ENCODE measurements at places on chromosomes 1 and 21.

DNA sequence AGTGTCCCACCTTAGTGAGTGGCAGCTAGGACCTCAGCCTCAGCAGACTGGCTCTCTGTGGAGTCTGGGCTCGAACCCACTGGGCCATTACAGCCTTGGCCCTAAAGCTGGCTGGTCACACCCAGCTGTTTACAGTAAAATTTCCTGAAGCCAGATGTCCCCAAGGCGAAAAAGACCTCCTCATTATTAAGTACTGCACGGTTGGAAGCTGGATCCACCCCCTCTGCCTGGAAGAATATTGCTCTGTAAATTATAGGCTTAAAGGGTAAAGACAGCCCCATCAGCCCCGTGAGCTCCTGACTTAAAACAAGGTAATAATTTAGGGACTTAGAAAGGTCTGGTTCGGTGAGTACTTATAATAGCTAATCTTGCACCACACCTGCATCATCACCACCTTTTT is 30.3 kb upstream of the TMEM51 start:
- DNase-seq, result no peak

DNA sequence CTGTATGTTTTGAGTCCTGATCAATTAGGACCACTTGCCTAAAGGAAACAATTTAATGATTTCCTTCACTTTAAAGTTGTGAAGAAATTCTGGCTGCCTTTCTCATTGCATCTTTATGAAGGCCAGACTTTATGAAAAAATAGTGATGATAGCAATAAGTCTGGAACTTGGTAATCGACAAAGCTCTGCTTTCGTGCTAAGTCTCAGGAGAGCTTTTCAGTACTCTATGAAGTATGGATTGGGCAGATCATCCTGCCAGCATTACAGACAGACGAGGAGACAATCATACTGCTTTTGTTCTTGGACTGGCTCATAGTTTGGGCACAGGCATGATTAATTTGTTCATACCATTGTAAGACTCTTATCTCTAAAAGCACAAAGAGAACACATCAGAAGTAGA is 45.5 kb upstream of the KCNJ15 start:
- DNase-seq, result no peak

- no peak for DNase-seq
These were observed 650 bp upstream of the CCDC190 start for GRCh38 chr1:162861625-162862024.

GRCh38 chr1:9425859-9426258 is 113.4 kb upstream of the SLC25A33 start:
- no peak for DNase-seq

GRCh38 chr1:41305576-41306363 is 55.5 kb upstream of the FOXO6 start:
- DNase-seq, result no peak

GRCh38 chr1:109277434-109278204 is 5.3 kb downstream of the PSRC1 start:
- peak; percentile 58 for DNase-seq

GRCh38 chr1:30054126-30054525 is 669.3 kb downstream of the MATN1 start:
- DNase-seq, result no peak

DNA sequence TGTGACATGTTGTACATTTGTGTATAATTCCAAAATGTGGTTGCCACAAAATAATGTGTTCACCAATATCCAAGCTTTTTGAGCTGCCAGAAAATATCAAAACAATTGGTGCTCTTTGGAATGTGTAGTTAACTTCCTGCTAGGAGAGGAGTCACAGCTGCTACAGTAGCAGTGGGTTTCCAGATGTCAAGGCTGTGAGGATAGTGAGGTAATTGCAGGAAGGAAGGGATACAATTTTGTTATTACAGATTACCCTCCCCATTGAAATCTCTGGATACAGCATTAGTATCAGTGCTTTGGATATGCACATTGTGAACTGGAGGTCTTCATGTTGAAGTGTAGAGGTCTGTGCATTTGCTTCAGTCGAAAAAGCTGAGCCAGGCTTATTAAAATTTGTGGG is 253.2 kb downstream of the PTPRC start:
- no peak for DNase-seq

- no peak for DNase-seq
These were observed at the start of gene CD101 for GRCh38 chr1:117001254-117001927. Gene CD101, plus strand, starts transcription at chr1:117001760. Its CDS starts 58 bp downstream, at chr1:117001818.

- no peak for DNase-seq
These were observed at the start of gene PHLDA3 for GRCh38 chr1:201468844-201469644. Gene PHLDA3, minus strand, starts transcription at chr1:201469188. Its CDS starts 402 bp downstream, at chr1:201468786.

GRCh38 chr1:20329793-20330542 is 39.3 kb downstream of the VWA5B1 start:
- no peak for DNase-seq

- no peak for DNase-seq
These were observed 449.9 kb downstream of the NUF2 start for GRCh38 chr1:163771637-163772036.

GRCh38 chr1:60942896-60943638 is 139.3 kb upstream of the NFIA start:
- DNase-seq, result no peak

DNA sequence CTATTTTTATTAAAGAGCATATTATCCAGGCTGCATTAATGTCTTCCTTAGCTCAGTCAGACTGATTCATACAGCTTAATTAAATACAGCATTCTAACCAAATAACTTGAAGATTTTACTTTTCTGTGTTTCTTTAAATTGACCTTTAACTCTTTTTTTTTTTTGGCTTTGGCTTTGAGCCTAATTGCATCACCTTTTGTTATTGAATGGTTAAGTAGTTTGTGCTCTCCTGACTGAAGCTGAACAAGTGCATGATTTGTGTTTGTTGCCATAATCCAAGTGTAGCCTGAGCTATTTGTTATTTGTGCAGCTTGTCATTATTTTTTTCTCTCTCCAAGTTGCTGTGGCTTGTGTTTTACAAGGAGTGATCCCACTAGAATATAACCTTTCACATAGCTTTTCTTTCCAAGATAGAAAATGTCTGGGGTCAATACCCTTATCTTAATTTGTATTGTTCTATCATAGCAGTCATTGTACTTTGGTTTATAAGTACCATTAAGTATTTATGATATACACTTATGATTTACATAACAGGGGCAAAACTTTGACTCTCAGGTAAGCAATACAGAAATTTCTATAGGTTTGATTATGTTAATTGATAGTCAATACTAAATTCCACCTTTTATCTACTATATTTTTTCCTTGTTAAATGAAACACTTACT is 31.6 kb downstream of the CDC14A start:
- no peak for DNase-seq

DNA sequence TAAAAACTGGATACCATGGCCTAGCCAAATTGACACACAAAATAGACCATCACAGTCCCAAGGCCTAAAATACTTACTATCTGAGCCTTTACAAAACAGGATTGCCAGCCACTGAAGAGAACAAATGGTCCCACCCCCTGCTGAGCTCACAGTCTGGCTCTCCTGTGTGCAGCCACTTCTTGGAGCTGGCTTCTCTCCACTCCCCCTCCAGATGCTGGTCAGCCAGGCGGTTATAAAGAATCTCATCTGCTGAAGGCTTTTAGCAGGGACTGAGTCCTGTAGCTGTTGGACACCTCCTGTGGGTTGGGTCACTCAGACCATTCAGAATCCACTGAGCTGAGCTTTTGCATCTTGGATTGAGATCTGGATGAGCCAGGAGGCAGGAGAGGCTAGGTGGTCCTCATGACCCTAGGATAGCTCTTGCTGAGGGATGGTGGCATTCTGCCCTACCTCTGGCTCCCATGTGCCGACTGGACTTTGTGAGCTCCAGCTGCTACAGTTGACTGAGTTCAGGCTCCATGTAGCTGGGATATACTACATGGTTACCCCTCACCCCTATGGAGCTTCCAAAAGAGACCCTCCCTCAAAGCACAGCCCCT is 16.1 kb downstream of the OXCT2 start:
- no peak for DNase-seq
